ENCODE measurements at places on chromosomes 6 and 20. TPM values are rescaled to one million over a fixed set of nuclear protein-coding genes. Genes with fewer than 3 reads are reported as not detected.

DNA sequence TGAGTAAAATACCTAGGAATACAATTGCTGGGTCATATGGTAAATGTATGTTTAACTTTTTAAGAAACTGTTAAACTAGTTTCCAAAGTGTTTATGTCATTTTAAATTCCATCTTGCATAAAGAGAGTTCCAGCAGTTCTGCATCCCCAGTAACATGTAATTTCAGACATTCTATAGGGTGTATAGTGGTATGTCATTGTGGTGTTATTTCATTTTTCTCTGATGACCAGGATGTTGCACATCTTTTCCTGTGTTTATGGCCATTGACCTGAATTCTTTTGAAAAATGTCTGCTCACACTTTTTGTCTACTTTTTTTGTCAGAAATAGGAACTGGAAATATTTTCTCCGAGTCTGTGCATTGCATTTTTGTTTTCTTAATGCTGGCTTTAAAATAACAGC lies 128.9 kb downstream of the TMEM200A start:
- DNase-seq: no peak

The CTAGE9 gene
- 0.73 TPM for polyA plus RNA-seq

- no peak for DNase-seq
These were observed 27.6 kb upstream of the EPB41L1 start for GRCh38 chr20:36126836-36127527.

The COL9A3 gene
- polyA plus RNA-seq: 14.1 TPM

DNA sequence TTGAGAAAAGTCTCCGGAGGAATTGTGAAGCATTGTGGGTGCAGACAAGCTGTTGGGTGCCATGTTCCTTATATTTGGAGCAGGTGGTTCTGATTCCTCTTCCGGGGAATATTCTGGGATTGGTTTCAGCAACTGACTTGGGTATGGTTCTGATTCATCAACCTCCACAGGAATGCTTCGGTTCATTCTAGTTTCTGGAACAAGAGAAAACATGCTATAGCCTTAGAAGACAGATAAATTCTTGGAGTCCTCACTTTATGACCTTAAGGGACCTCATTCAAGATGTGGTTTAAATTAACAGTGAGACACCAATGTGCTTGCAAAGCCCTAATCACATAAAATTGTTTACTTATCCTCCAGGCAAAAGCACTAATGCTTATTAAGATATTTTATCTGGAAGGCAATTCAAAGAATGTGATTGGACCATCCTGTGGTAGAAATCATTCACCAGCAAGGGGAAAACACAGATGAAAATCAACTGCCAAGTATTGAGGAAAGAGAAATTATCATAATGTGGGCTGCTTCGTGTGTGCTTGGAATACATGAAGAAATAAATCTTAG lies 13.7 kb downstream of the TRAF3IP2 start:
- no peak for DNase-seq

DNA sequence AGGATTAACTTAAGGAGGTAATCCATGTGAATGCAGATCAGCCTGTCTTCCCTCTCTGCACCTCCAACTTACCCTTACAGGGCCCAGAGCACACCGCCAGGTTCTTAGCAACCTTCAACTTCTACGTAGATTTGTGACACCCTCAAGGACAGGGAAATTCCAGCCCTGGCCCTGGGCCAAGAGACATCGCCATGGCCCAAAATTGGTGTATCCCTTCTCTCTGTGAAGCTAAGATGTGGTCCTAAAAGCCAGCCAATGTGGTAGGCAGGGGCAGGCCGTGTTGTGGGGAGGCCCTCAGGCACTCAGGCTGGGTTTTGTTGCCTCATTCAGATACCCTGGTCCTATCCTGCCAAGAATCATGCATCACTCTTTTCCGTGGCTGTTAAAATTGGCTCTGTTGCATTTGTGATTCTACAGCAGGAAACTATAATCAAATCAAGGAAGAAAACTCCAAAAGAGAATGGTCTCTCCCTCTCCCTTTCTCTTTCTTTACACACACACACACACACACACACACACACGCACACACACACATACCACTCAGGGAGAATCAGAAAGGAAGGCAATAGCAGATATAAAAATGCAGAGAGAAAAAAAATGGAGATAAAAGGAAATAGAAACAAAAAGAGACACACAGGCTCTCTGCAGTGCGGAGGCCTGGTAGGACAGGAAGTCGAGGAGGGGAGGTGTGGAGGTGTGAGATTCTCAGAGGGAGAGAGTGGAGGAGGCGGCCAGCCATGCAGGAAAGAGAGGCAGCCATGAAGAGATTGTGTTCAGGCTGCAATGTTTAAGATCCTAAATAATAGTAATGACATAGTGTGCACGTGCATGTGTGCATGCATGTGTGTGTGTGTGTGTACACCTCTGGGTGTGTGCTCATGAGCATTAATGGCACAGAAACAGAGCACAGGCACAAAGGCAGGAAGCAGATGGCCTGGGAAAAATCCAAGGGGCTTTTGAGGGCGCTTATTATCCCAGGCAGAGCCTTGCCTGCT lies 201.8 kb upstream of the LRFN2 start:
- no peak for DNase-seq

The COQ3 gene
- 8.2 TPM for polyA plus RNA-seq

DNA sequence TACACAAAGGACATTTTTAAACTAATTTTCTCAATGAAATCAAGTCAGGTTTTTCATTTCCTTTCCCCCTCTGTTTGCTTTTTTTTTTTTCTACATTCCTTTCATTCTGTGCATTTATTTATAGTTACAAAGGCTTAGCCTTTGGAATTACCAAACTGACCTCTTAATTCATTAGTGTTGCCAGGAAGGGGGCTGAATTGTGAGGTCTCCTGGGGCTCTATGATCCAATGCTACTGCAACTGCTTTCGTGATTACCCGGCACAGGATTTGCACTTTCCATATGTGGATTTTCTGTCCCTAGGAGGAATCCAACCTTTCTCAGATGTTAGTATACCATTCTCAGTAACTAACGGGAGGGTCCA lies 35.3 kb downstream of the NEDD9 start:
- DNase-seq: no peak

DNA sequence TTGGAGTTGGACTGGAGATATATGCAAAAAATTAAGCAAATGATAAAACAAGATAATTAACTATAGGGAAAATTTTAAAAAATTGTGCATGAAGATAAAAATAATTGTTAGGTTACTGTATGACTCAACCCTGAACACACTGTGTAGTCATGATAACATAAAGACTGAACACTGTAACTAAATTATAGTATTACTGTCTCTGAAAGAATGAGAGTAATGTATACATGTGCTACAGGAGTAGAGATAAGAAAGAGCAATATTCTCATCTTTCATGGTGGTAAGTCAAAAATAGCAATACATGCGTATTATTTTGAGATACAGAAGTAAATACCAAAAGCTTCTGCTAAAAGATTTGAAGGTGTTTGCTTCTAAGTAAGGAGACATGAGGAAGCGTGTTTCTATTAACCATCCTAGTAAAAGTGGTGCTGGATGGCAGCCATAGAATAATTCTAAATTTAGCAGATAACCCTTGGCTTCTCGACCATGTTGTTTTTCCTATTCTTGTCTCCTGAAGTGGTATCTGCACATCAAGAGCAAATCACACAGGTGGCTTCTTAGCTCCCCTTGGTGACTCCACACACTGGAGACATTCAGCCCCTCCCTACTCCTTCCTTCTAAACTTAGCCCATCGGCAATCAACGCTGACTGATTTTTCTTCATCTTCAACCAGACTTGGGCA lies 390.6 kb upstream of the PLCB4 start:
- no peak for DNase-seq

DNA sequence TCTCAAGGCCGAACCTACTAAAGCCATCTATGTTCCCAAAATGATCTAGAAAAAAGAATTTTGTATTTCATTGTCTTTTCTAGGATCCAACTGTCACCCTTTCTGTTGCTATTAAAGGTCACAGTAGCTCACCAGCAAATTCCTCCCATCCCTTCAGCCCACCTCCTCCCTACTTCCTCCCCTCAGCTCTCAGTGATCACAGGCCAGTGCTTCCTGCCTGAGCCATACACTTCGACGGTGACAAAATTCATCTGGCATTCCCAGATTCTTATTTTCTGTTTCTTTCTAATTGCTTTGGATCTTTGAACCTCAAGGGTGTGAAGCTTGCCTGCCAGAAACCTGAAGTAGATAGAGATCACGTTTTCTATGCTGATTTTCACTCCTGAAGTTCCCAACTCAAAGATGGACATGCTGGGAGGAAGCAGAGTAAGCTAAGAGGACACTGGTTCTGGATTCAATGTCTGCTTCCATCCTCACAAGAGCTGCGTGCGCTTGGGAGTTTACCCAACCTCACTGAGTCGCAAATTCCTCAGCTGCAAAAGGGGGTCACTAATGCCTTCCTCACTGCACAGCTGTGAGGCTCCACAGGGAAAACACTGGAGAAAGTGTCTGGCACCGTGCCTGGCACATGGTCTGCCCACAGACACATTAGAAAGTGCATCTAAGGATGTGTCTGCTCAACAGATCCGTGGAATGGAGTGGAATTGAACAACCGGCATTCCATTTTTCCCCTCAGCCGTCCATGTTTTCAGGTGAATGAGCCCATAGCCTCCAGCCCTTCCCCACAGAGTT lies 34.5 kb downstream of the MDGA1 start:
- DNase-seq: no peak

DNA sequence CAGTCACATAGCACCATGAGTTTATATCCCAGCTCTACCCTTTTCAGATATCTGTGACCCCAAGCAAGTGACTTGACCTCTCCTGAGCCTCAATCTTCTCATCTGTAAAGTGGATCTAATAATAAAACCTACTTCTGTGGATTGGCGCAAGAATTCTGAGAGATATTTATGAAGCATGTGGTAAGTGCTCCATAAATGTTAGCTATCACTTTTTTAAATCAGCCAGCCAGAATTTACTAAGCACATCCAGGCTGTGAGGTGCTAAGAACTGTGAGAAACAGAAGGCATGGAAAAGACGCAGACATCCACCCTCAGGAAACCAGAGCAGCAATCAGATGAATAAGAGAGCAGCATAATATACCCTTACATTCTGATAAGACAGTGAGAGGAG lies 862 bp downstream of the C20orf96 start:
- DNase-seq: no peak

GRCh38 chr6:99130897-99131873 lies 183.4 kb upstream of the FBXL4 start:
- no peak for DNase-seq

The HUS1B gene
- 0.34 TPM for polyA plus RNA-seq

The GGTLC1 gene
- 0.16 TPM for polyA plus RNA-seq

The ITPR3 gene
- 49.6 TPM for polyA plus RNA-seq

DNA sequence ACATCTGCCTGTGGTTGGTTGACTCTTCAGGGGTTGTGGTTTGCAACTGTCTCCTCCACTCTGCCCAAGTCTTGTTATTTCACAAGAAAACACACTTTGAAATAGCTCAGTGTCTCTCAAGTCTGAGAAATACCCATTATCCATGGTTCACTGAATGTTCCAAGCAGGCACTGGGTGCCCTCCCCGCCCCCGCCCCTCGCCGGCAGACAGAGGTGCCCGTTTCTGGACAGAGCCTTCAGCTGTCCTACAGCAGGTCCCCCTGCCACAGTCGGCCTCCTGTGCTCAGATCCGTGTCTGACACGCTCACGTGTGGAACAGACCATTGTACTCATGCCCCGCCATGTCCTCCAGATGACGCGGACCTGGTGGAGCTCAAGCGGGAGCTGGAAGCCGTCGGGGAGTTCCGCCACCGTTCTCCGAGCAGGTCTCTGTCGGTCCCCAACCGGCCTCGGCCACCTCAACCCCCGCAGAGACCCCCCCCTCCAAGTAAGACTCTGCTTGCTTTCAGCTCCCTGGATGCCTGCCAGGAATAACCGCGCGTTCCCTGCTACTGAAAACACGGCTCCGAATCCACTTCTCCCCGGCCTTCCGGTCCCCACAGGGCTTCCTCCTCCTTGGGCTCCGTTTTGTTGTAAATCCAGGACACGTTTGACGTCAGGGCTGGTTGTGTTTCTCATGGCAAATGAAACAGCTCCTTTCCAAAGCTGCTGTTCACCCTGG lies 81.4 kb downstream of the SERAC1 start:
- peak; percentile 16 for DNase-seq

- peak; percentile 36 for DNase-seq
These were observed 92.6 kb downstream of the RNGTT start for GRCh38 chr6:88870717-88871330.

All from large intestine (tissue), 12 donors.